Naive thymus-derived CD4-positive, alpha-beta T cell (primary cell): ENCODE measurements at places on chromosomes 7 and 10.

DNA sequence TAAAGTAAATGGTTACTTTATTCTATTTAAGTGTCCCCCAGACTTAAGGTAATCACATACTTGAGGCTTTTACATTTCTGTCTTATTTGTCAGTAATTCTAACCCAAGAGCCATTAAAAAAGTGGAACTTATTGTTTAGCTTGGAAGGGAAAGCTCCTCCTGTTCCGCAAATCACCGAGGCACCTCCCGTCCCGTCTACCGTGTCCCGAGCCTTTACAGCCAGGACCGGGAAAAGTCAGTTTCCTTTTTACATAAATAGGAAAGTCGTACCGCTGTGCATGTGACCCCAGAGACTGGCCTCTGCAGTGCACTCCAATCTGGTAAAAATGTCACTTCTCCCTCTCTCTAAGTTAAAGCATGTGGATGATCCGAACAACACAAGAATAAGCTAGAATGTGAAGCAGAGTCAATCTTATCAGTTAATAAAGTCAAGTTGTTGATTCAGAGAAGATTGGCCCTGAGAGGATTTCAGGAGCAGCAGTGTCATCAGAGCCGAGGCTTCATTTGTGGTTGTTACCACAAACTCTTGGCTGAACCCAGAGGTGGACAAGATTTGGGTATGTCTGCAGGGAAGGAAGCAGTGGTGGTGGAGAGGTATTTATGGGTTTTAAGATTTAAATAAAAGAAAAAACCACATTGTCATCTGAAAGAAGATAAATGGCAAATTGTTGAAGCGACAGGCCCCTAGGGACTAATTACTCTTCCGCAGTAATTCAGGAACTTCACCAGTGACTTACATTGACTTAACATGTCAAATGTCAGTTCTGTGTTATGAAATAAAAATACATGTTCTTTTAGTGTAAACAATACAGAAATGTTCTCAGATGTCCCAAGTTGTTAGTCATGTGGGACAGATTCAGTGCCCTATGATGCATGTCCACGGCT, 316.6 kb upstream of the ZNF32 start:
- DNase-seq: no peak

GRCh38 chr10:116637830-116638229, 17.1 kb downstream of the PNLIPRP2 start:
- DNase-seq: no peak

DNA sequence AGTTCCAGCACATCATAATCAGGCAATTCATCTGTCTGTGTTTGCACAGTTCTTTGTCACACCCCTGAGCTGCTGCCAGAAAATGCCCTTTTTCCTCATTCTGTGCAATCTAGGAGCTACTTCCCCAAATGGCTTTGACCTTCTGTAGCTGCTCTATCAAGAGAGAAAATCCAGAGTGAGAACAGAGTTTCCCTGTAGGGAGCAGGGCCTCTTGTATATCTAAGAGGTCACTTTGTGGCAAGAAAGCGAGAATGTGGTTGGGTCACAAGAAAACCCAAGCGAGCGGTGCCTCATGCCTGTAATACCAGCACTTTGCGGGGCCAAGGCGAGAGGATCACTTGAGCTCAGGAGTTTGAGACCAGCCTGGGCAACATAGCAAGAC, 24.3 kb downstream of the SLC29A3 start:
- DNase-seq: no peak

DNA sequence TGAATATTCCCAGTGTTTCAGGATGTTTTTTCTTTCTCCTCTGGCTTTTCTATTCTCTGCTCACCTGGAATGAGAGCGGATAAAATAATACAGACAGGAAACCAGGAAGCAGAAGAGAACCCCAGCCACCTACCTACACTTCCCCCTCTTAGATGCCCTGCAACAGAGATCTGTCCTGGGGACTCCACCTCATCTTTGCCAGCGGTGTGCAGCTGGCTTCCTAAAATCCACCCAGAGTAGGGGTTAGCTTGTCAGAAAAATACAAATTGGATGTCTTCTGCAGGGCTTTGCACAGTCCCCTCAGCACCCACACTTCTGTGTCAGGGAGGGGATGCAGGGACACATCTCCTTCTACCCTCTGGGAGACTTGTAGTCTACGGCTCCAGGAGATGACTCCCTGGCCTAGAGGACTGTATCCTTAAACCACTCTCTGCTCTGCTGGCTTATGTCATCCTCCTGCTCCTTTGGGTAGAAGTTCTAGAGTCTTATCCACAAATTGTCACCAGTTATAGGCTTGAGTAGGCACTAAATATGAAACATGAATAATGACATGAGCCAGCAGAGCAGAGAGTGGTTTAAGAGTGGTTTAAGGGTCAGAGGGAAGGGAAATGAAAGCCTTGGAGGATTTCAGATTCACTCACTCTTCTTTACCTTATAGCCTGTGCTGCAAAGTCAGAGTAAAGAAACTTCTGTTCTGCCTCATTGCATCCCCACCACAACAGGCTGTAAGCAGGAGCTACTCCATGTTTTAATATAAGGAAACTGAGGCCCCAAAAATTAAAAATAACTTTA, 749.4 kb downstream of the AUTS2 start:
- no peak for DNase-seq

DNA sequence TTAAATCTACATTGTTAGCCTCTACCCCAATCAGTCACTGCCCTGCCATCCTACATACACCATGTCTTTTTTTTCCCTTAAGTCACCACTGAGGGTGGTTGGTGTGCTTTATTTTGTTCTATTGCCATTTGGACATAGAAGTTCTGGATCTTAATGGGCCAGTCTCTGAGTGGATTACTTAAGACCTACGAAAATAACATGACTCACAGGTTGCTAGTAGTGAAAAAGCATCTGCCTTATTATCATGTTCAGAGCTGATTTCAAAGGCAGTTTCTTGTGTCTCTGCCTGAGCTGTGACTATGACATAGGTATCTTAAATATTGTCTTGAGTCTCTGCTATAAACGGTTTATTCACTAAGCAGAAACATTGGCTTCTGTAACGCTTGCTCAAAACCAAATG, 410.8 kb downstream of the MDFIC start:
- DNase-seq: no peak

DNA sequence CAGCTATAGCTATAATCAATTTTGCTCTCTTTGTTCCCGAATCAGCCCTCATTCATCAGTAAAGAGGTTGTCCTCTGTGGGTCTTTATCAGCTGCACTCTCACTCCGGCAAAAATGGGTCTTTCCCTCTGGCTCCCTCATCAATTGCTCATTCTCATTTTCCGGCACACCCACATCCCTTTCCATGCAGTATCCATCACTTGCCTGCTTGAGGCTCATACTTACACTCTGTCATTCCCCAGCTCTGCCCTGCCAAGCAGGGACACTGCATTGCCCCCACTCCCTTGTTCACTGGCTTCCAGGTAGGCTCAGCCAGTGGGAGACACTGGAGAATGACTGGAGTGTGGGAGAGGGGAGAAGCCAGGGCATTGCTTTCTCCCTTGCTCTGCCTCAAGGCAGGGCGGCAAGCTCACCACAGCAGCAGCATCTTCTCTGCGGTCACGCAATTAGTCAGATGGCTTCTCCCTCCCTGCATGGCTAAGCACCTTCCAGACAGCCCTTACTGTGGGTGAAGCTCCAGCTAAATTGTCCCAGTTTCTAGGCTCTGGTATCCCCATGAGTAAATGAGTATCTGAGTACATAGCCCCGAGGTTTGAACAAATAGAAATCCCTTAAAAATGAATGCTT, 470.7 kb upstream of the LRRN3 start:
- DNase-seq: no peak

- DNase-seq: no peak
These were observed at the start of gene PLXDC2 for GRCh38 chr10:19816411-19817230. PLXDC2 (plus strand) TSS chr10:19816432.

DNA sequence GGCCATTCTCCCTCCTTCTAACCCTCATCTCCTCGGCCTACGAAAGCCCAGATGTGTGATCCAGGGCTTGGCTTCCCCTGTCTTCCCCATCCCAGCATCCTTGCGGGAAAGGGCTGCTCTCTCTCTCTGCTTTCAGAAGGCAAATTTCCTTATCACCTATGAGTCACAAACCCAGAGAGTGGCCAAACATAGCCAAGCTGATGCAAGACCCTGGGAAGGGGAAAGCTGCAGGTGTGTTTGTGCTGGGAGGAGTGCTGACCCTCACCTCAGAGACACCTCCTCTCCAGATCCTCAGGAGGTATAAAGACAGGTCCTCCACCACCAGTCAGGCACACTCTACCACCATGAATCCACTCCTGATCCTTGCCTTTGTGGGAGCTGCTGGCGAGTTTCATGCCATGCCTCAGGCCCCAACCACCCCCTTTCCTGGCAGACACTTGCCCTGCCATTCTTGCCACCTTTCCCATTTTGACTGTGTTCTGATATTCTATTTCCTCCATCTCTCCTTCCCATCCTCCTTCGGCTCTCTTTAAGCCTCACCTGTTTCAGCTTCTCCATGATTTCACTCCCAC, 10.6 kb upstream of the PRSS2 start:
- DNase-seq: no peak

- no peak for DNase-seq
These were observed 219.9 kb downstream of the TCF7L2 start for GRCh38 chr10:113169853-113170460.

GRCh38 chr7:55271661-55272060, 93.5 kb upstream of the LANCL2 start:
- DNase-seq: no peak

GRCh38 chr10:77036993-77037734, 600.4 kb downstream of the KCNMA1 start:
- DNase-seq: no peak

GRCh38 chr7:156780724-156781455, 112.1 kb downstream of the LMBR1 start:
- DNase-seq: no peak

- no peak for DNase-seq
These were observed 240.5 kb upstream of the PRSS58 start for GRCh38 chr7:142498364-142498763.

- no peak for DNase-seq
These were observed 84.2 kb upstream of the KCNMA1 start for GRCh38 chr10:77721815-77722214.

DNA sequence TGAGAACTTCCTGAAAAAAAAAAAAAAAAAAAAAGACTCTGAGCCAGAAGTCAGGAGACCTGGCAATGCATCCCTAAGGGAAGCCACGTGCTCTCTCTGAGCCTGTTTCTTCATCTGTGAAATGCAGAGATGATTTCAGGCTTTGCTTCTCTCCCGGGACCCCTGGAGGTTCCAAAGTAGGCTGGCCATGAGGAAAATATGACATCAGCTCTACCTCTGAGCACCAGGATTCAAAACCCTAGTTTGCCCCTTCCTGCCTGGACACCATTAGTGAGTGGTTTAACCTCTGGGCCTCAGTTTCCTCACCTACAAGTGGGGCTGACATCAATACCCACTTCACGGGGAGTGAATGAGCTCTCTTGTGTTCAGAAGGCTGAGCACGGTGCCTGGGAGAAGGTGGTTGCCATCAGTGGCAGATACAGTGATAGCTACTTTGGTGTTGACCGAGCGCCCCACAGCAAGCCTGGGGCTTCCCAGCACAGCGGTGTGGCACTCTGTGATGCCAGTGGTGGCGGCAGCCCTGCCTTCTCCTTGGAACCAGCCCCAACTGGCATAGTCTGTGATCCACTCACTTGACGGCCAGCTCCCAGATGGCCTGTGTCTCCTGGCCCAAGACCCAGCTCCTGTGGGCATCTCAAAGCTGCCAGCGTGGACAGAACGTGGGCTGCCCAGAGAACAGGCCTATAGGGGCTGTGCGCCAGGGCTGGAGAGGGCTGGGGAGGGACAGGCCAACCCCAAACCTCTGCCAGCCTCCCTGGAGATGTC, 153.1 kb upstream of the UNC5B start:
- no peak for DNase-seq

DNA sequence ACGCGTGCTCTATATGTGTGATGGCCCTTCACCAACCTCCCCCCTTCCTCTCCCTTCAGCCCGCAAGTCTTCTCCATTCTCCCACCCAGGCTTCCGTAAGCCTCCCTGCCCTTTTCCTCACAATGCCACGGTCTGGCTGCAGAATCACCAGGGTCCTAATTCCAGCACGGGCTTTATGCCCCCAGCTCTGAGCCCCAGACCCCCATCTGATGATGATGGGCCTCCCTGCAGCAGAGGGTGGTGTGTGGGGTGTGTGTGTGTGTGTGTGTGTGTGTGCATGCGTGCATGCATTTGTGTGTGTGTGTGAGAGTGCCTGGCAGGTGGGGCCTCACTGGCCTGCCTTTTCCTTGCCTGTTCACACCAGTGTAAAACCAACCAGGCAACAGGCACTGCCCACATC, 109.9 kb downstream of the OAT start:
- DNase-seq: no peak

DNA sequence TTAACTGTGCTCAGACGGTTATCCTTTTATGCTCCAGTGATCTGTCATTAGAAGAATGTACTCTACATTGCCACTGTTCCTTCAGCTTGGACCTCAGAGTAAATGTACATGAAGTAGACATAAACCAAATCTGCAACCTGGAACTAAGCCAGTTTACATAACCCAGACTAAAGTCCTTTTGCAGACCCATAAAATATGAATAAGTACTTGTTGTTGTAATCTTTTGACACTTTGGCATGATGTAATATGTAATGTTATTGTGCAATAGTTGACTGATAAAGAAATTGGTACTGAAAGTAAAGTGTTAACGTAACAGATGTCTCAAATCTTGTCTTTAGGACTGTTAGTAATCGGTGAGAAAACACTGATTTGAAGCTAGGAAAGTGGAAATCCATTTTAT, 115.8 kb upstream of the SORCS1 start:
- no peak for DNase-seq

GRCh38 chr7:94449151-94449725, 54.5 kb downstream of the COL1A2 start:
- DNase-seq: peak; percentile 22

- DNase-seq: no peak
These were observed 173.8 kb downstream of the TRIL start for GRCh38 chr7:28784171-28784902.

GRCh38 chr10:126123466-126123865, 227.1 kb downstream of the FANK1 start:
- no peak for DNase-seq

GRCh38 chr7:26508481-26508880, 216.8 kb downstream of the SNX10 start:
- no peak for DNase-seq

DNA sequence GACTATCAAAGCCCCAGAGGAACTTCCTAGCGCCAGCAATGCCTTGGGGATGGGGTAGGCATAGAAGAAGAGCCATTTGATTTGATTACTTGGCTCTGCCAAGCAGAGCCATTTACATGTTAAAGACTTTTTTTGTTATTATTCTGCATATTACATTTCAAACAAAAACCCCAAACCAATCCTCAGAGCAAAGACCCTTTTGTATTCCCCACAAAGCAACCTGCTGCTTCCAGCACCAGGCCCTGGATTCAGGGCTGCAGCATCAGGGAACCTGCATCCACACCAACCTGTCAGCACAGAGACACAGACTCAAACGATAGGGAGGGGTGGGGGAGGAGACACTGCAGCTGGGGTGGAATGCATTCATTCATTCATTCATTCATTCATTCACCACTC, 73.2 kb downstream of the GRID1 start:
- DNase-seq: no peak

- no peak for DNase-seq
These were observed 244.6 kb downstream of the POLR1F start for GRCh38 chr7:19464241-19464640.

GRCh38 chr10:75028748-75029147, 82.7 kb upstream of the SAMD8 start:
- DNase-seq: no peak
